ENCODE measurements at places on chromosomes 1 and 21. TPM values are rescaled to one million over a fixed set of nuclear protein-coding genes. Genes with fewer than 3 reads are reported as not detected.

Gene RNF11
- 98.6 TPM for total RNA-seq

Gene CRYAA
- total RNA-seq, result not detected

Gene TOE1
- total RNA-seq, result 8.8 TPM

Gene ITGB2
- 56.7 TPM for total RNA-seq

DNA sequence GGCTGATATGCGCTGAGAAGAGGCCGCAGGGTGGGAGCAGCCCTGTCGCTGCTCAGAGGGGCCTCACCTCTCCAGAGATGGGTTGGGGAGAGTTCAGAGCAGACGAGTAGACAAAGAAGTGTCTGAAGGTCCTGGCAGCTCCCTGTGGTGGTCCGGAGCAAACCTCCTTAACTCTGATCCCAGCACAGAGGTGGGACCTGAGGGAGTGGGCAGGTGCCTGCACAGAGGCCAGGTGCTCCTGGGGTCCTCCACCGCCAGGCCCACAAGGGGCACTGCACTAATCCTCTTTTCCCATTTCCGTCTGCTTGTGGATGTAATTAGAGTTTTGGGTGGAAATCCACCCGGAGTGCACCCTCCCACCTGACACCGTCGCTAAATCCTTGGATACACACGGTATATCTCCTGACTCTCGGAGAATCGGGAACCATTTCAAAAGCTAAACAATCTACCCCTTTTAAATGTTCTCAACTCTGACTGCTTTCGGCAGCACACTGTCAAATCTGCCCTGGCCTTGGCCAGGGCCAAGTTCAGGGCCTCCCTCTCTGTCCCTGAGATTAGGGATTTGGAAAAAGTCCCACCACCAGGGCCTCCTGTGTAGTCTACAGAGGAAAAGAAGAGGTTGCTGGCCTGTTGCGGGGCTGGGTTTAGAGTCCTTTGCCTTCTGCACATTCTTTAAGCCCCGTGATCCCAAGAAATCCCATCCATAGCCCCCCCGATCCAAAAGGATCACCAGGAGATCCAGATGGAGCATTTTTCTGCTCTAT, 22.4 kb downstream of the CASZ1 start:
- no peak for DNase-seq

GRCh38 chr1:3777078-3777547, 4.6 kb downstream of the SMIM1 start:
- no peak for DNase-seq

- no peak for DNase-seq
Measured at GRCh38 chr1:244789731-244790130, 45.7 kb upstream of the COX20 start.

DNA sequence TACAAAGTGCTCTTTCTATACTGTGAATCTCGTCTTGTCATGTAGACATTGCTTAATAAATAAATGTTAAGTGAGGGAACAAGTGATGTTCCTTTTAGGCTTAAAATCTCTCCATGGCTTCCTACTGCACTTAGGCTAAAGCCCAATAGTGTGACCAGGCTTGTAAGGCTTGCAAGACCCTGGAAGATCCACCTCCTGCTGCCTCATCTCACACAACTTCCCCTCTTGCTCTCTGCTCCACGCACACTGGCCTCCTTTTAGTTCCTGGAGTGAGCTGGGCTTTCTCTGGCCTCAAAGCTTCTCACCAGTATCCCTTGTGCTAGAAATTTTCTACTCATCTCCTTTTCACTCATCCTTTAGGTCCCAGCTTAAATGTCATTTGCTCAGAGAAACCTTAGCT, 41.5 kb upstream of the DIPK1A start:
- no peak for DNase-seq

- DNase-seq, result peak; percentile 74
Measured at GRCh38 chr1:17059391-17060305, 5.8 kb upstream of the SDHB start.

GRCh38 chr1:169427081-169427641, at the start of gene CCDC181:
Gene CCDC181 (minus strand): TSS chr1:169427474. CDS start chr1:169424927, 2,547 bp downstream.
- peak; percentile 74 for DNase-seq

GRCh38 chr1:210234329-210234757, 1.7 kb downstream of the SERTAD4 start:
- no peak for DNase-seq

DNA sequence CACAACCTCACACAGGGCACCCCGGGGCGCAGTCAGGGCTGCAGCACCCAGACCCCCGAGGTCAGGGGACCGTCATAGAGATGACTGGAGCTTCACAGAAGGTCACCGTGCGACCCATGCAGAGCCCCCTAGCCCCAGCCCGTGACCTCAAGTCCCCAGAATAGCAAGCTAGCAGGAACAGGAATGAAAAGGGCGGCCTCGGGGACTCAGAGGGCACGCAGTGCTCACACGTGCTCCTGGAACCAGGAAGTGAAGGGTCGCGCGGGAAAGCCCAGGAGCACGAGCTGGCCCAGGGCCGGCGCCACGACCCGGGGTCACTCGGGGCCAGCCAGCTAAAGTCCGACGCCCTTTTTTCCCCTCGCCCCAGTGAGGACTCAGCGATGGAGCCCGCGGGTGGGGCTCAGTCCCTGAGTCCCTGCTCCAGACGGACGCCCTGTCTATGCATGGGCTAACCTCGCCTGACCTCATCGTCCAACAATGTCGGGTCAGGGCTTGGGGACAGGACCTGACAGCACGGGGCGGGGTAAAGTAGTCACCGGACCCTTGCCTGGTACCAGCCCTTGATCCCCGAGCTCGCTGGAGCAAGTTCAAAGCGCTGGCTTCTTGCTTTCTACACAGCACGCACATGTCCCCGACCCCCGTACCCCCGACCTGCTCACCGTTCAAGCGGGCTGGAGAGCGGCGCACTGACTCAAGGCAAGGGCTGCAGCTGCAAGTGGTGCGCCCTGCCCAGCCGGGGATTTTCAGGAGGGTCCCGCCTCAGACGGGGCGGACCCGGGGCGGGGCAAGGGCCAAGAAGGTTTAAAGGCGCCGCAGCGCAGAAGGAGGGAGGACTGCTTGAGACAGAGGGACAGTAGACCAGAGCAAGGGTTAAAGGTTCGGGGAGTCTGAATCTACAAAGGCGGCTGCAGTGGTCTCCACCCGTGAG, at the start of gene TAGLN2:
TAGLN2 (minus strand) TSS at position 717 of the 928 bp plus-strand sequence. CDS start 4,998 bp downstream, outside the sequence.
- DNase-seq, result peak; percentile 94

GRCh38 chr1:234918961-234919761, 209.5 kb downstream of the TOMM20 start:
- DNase-seq, result peak; percentile 71

- no peak for DNase-seq
Measured at GRCh38 chr21:29168891-29169315, 38.5 kb downstream of the MAP3K7CL start.

DNA sequence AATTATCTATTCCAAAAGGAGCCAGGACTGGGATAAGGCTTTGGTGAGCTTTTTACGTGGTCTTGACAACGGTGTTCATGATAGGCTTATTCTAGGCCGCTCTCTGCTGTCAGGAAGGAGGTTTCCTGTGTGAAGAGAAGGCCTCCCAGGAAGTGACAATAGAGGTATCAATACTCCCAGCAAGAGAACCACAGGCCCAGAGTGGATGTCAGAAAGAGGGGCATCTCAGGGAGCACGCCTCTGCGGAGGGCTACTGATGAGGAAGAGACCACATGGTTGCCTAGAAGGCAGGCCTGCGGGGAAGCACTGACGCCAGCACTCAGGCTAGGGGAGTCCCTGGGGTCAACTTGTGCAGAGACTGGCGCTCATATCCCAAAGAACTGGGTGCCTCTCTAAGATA, 60.4 kb downstream of the ITPKB start:
- DNase-seq, result no peak

DNA sequence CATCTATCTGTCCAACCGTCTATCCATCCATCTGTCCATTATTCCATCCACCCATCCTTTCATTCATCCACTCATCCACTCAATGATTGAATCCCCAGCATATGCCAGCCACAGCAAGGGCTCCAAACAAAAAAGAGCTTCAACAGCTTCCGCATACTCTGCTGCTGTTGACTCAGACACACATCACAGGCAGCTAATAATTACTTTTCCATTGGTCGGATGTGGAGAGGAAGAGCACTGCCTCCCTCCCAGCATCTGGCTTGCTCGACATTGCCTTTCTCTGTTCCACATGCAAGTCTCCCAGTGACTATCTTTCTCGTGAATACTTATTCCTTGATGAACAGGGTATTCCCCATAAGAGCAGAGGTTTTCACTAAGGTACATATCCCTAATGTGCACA, 176.5 kb downstream of the HIVEP3 start:
- no peak for DNase-seq

DNA sequence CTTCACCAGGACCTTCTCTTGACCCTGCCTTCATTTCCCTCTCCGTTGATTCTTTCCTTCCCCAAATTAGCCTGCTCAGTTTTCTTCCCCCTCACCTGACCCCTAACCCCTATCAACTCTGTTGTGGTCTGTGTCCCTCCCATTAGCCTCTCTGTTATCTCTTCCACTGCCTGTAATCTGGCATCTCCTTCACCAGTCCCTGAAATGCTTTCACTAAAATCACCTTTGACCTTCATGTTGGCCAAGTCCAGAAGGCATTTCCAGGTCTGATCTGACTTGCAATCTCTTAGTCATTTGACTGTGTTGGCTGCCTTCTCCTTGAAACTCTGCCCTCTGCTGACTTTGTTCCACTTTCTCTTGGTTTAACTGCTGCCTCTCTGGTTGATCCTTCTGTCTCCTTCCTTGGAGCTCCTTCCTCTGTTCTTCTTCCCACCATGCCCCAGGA, 28.2 kb downstream of the ATP8B2 start:
- no peak for DNase-seq

DNA sequence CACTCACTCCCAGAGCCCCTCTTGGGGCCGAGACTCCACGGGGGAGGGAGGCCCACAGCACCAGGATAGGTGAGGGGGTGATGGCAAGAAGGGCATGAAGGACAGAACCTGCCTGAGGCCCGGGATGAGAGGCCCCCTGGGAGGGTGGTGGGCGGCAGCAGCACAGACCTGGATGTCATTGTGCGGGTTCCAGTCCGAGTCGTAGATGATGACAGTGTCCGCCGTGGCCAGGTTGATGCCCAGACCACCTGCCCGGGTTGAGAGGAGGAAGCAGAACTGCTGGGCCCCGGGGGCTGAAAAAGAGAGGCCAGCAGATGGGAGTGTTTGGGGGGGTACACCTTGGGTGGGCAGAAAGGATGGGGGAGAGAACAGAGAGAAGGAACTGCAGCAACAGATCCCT, 50.1 kb downstream of the CHD5 start:
- no peak for DNase-seq

DNA sequence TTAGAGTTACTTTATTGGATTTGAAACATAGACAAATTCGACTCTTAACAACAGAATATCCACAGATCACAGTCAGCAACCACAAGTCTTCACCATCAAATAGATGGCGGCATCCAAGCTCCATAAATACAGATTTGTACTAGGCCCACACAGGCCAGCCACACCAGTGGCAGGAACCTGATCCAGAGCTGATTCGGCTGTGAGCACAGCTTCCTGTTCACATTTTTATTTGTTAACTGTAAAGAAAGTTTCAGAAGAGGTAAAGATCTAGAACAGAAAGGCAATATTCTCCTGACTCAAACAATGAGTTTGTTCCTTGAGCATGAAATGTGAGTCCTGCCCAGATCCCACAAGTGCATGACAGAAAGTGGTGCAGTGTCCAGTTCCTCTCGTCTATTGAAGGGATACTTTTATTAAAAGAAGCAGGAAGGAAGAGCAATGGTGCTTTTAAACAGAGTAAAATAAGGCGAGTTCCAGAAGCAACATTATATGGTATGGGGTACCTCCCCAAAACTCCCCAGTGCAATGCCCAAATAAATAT, 205.8 kb downstream of the SLC45A1 start:
- no peak for DNase-seq

DNA sequence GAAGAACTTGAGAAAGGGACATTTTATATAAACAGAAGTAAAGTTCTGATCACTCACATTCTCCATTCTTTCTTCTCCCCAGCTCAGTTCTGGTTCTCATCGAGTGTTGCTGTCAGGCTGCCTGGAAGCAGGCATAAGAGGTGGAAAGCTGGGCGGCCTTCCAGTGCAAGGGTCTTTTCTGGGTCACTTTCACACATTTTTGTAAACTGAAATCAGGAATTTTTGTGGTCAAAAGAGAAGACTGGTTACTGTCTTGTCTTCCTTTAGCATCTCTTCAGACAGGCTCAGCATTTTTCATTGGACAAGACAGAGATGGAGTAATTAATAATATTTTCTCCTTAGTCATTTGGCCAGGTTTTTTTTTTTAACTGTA, 93.7 kb downstream of the CTH start:
- DNase-seq, result peak; percentile 76

GRCh38 chr1:224671076-224671475, 55.0 kb downstream of the CNIH3 start:
- DNase-seq, result no peak

DNA sequence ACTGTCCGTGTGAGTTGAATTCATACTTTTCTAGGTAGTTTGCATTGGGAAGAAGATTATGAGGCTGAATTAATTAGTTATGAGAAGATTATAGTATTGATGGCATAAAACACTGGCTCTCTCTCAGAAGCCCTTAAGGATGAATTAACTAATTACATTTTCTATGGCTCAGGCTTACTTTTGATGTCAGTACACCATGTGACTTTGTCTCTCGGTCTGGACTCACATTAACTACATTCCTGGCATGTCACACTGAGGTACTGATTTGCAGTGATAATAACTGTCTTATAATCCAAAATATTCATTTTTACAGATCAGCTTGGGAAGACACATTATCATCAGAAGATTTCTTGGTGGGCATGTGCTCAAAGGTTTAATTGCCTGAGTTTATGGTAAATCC, 362.2 kb downstream of the ZP4 start:
- no peak for DNase-seq

- no peak for DNase-seq
Measured at GRCh38 chr1:206606867-206607266, 5.4 kb downstream of the EIF2D start.

- DNase-seq, result no peak
Measured at GRCh38 chr1:70090141-70090540, 115.2 kb downstream of the LRRC40 start.
